ENCODE measurements at places on chromosomes 1 and 21. TPM values are rescaled to one million over a fixed set of nuclear protein-coding genes. Genes with fewer than 3 reads are reported as not detected.

DNA sequence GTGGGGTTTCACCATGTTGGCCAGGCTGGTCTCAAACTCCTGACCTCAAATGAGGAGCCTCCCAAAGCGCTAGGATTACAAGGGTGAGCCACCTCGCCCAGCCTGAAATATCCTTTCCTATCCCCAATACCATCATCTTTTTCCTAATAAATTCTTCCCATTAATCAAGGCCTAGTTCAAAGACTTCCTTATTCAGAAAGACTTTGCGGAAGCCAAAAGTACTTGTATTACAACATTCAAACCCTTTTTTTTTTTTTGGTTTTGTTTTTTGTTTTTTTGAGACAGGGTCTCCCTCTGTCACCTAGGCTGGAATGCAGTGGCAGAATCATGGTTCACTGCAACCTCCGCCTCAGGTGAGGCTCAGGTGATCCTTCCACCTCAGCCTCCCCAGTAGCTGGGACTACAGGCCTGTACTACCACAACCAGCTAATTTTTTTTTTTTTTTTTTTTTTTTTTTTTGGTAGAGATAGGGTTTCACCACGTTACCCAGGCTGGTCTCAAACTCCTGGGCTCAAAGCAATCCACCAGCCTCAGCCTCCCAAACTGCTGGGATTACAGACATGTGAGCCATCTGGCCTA, 7.6 kb downstream of the SLC19A2 start:
- DNase-seq = no peak

- no peak for DNase-seq
Observed at GRCh38 chr1:58648842-58649241, 51.0 kb downstream of the MYSM1 start.

GRCh38 chr1:28663871-28664470, 4.6 kb upstream of the GMEB1 start:
- DNase-seq = no peak

DNA sequence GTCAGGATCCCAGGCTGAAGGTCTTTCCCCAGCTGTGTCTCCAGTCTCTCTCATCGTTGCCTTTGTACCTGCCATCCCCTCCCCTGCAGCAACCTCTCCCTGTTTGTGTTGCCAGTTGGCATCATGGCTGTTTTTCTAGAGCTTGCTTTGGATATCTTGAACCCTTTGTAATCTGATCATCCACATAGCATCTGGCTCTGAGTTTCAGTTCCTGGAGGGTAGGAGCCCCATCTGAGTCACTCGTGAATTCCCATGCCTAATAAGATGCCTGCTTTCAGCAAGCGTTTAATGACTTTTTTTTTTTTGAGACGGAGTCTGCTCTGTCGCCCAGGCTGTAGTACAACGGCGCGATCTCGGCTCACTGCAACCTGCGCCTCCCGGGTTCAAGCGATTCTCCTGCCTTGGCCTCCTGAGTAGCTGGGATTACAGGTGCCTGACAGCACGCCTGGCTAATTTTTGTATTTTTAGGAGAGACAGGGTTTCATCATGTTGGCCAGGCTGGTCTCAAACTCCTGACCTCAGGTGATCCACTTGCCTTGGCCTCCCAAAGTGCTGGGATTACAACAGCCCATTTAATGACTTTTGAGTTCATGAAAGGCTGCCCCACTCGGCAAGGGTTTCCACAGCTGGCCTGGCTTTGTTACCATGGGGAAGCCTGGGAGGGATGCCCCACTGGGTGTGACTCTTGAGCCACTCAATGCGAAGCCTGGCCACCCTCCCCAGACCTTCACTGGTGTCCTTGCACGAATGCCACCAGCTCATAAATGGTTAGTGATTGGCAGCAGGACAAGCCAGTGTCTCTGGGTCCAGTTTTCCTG, 11.9 kb downstream of the ALPL start:
- DNase-seq = no peak

- no peak for DNase-seq
Observed at GRCh38 chr1:207666342-207666741, 21.4 kb downstream of the CR1L start.

GRCh38 chr1:21680381-21680780, 11.2 kb upstream of the RAP1GAP start:
- no peak for DNase-seq

DNA sequence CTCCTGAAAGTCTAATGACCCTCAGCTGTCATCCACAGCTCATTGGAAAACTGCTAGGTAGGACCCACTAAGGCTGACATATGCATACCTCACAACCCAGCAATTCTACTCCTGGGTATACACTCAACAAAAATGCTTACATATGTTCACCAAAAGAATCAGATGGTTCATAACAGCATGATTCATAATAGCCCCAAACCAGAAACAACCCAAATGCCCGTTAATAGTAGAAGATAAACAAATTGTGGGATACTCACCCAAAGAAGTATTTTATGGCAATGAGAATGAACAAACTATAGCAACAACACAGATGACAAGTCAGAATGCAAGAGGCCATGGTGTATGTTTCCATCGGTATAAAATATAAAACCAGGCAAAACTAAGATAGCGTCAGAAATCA, 124.6 kb downstream of the HLCS start:
- no peak for DNase-seq

FAM78B gene
- 2.0 TPM for total RNA-seq

TDRD5 gene
- total RNA-seq = 0.06 TPM

IFI6 gene
- 86.3 TPM for total RNA-seq

RHCE gene
- total RNA-seq = not detected

ZNF683 gene
- total RNA-seq = not detected
